Activated T-helper 1 cell treated with anti-CD3 and anti-CD28 coated beads, Interleukin-2, amount 50 U/mL, for 16 hours (primary cell): ENCODE measurements at places on chromosomes 5 and 9.

GRCh38 chr5:68534131-68534940, 318.8 kb downstream of the PIK3R1 start:
- no peak for DNase-seq

DNA sequence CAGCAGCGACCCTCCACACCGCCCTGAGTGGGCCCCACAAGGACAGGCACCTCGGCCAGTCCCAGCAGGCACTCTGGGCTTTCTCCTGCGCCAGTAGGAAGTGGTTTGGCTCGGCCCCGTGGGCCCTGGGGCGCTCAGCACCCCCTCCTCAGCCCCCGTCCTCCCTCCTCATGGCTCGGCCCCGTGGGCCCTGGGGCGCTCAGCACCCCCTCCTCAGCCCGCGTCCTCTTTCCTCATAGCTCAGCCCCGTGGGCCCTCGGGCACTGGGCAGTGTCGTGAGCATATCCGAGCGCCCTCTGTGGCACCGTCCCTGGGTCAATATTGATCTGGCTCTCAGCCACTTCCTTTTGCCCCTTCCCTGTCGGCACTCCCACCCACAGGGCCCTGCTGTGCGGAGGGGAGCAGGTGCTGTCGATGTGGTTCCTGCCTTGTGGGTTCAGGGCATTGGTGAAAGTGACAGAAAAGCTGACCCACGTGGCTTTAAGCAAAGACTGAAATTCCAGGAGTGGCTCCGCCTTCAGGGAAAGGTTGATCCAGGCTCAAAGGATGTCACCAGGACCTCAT, 5.5 kb upstream of the SCGB3A1 start:
- DNase-seq = no peak

GRCh38 chr5:99019254-99019653, 90.4 kb upstream of the CHD1 start:
- no peak for DNase-seq

DNA sequence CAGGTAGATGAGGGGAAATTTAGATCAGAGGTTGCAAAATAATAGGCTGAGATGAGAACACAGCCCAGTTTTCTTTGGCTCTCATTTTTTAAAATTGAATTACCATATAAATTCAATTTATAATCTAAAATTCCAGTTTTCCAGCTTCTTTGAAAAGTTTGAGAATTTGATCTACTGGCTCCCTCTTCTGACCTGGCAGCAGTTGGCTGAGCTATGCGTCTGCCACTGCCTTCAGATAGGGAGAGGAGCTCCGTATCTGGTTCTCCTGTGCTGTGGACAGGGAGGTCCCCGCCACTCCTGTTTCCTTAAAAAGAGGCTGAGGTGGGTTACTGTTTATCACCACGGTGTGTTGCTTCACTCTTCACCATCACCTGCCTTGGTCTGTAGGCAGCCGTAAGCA, 103.7 kb downstream of the ARHGAP26 start:
- no peak for DNase-seq

- DNase-seq = no peak
Measured at GRCh38 chr9:119961774-119962424, 592.7 kb upstream of the BRINP1 start.

DNA sequence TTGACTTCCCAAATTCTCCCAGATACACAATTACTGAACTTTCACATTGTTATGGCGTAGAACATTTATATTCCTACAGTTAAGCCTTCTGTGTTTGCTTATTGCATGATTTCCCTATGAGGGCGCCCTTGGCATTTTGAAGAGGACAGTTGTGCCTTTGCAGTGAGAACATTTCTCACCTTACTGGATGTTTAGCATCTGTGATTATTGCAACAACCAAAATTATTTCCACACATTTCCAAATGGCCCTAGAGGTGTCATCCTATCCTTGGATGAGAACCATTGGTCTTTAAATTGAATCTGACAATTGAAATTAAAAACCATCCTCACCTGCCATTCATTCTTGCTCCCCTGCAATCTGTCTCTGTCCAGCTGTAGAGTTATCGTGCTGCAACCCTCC, 104.0 kb downstream of the MAMDC2 start:
- no peak for DNase-seq

DNA sequence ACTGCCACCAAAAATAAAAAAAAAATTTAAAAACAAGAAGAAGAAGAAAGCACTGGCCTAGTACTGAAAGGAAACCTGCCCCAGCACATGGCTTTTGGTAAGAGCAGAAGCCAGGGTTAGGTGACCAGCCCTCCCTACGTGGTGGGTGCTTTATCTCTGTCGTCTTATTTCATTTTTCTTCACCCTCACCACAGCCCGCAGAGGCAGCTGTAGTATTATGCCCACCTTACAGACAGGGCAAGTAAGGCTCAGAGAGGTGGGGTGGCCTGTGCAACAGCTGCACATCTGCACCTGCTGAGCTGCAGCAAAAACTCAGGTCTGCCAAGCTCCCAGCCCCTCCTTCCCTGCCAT, 140.8 kb upstream of the LMX1B start:
- no peak for DNase-seq
